ENCODE measurements at places on chromosomes 6 and 20.

GRCh38 chr6:158353883-158354877 is 41.9 kb downstream of the TULP4 start:
- no peak overlapping the region for H3K4me3 ChIP-seq
- DNase-seq, result no peak
- peaks cover 9% of the 10 kb centered on the region for H3K36me3 ChIP-seq
- H3K27ac ChIP-seq, result no peak overlapping the region
- H3K27me3 ChIP-seq, result no peaks in the 10 kb centered on the region

DNA sequence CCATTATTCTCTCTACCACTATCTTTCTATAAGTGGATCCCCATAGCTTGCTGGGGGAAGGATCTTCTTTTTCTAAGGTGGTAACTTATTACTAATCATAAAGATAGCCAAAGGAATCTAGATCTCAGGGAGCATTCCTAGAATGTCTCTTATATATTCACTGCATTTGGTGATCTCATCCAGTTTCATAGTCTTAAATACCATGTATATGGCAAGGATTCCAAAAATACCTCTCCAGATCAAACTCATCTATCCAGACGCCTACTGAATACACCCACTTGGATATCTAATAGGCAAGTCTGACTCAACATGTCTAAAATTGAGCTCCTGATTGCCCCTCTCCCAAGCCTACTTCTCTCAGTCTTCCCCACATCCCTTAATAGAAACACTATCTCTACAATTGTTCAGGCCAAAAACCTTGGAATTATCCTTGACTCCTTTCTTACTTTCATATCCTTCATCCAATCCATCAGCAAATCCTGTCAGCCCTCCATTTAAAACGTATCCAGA is 264.4 kb downstream of the HACE1 start:
- DNase-seq, result no peak
- no peak overlapping the region for H3K27ac ChIP-seq
- H3K27me3 ChIP-seq, result peaks cover 20% of the 10 kb centered on the region
- no peaks in the 10 kb centered on the region for H3K36me3 ChIP-seq
- H3K4me1 ChIP-seq, result no peaks in the 10 kb centered on the region

DNA sequence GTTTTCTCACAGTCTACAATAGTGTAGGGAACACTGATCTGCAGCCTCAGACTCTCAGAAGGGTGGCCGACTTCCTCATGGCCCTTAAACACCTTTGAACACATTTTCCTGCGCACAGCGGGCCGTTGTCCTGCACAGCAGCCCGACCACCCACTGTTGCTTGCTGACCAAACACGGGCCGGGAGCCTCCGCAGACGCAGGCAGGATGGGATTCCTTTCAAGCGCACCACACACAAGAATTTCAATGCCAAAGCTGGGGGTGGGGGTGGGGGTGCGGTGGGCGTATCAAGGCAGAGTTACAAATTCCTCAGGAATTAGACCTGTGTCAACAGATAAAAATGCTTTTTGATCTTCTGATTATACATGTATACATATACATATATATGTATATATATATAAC is 74.5 kb downstream of the HUS1B start:
- peaks cover 33% of the 10 kb centered on the region for H3K4me1 ChIP-seq
- H3K36me3 ChIP-seq, result peaks cover 5% of the 10 kb centered on the region
- H3K27me3 ChIP-seq, result no peaks in the 10 kb centered on the region
- no peak overlapping the region for H3K4me3 ChIP-seq
- peak overlapping the region; percentile 38 for H3K27ac ChIP-seq
- no peak for DNase-seq

DNA sequence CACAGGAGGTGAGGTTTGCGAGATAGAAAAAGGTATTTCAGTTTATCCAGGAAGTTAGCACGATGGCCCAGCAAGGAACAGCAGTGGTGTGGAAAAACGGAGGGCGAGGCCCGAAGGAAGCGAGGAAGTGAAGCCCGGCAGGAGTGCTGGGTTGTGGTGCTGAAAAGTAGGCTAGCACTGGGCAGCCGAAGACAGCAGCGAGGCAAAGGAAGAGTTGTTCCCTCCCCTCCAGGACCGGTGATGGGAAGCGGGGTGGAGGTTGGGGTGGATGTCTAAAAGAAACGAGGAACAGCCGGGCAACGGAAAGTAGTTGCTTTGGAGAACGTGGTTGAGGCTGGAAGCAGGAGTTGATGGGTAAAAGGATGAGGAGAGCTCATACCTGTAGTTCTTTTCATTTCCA is 1.4 kb downstream of the METTL24 start:
- H3K36me3 ChIP-seq, result no peaks in the 10 kb centered on the region
- peaks cover 14% of the 10 kb centered on the region for H3K4me1 ChIP-seq
- DNase-seq, result no peak

- peak overlapping the region; percentile 92 for H3K4me3 ChIP-seq
- H3K27me3 ChIP-seq, result no peaks in the 10 kb centered on the region
- H3K36me3 ChIP-seq, result peaks cover 88% of the 10 kb centered on the region
- DNase-seq, result no peak
- peaks cover 59% of the 10 kb centered on the region for H3K4me1 ChIP-seq
- H3K27ac ChIP-seq, result peak overlapping the region; percentile 100
These were observed 764 bp downstream of the BAG6 start for GRCh38 chr6:31651602-31652191.

DNA sequence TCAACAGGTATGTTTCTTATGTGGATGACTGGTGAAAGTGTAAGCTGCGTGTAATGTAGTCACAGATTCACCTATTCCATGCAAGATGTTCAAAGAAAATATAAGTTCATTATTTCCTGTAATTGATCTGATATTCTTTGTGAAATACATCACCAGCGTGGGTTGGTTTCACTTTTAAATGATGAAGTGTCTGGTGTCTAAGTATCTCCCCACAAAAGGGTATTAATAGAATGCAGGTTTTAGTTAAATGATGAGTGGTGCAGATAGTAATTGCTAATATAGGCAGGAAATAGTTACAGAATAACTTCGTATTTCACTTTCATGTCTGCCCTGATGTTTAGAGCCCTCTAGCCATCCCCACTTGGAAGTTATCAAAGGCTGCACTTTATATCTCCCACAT is 22.2 kb downstream of the PGBD1 start:
- peak overlapping the region; percentile 4 for H3K4me3 ChIP-seq
- peaks cover 7% of the 10 kb centered on the region for H3K27me3 ChIP-seq

GRCh38 chr20:57525328-57526086 is 567 bp upstream of the CTCFL start:
- H3K4me3 ChIP-seq, result no peak overlapping the region
- no peak overlapping the region for H3K27ac ChIP-seq
- H3K4me1 ChIP-seq, result peaks cover 11% of the 10 kb centered on the region
- DNase-seq, result no peak

DNA sequence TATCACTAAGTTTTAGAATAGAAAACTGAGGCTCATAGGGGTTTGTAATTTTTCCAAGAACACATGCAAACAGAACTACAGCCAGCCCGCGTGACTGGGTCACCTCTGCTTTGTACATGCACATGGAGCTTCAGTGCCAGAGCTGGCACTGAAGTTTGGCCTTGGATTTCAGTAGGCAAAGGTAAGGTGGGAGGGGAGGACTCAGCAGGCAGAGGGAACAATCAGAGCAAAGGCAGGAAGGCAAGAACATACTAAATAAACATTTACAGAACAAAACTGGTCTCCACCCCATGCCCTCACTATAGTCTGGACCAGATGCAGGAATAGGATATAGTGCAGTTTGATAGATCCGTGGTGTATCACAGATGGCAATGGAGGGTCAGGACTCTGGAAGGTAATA is 13.6 kb upstream of the ABRACL start:
- DNase-seq, result no peak
- H3K4me1 ChIP-seq, result no peaks in the 10 kb centered on the region
- no peak overlapping the region for H3K27ac ChIP-seq
- H3K4me3 ChIP-seq, result no peak overlapping the region
- no peaks in the 10 kb centered on the region for H3K27me3 ChIP-seq
- no peaks in the 10 kb centered on the region for H3K36me3 ChIP-seq

DNA sequence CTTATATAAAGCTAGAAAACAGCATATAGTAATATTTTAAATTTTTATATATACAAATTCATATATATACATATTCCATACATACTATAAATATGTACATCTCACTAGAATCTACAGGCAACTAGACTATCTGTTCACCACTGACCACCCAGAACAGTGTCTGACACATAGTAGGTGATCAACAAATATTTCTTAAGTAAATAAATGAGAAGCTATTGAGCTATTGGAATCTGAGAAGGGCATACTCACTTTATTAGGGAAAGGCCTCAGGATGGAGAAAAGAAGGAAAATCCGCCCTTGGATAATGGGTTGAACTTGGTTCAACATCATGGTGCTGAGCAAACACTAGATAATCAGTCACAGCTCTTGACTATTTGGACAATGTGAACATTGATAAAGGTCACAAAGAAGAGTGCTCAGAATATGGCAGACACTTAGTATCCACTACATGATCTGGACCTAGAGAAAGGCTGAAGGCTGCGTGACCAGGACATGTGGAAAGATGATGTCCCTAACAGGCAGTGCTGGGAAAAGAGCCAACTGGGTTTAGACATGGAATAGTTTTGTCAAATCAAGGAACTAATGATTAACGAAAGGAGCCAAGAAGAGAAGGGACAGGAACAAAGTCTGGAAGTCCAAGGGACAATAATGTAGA is 186.1 kb downstream of the TASP1 start:
- no peak overlapping the region for H3K4me3 ChIP-seq
- no peaks in the 10 kb centered on the region for H3K4me1 ChIP-seq
- no peak overlapping the region for H3K27ac ChIP-seq
- H3K36me3 ChIP-seq, result peaks cover 46% of the 10 kb centered on the region
- DNase-seq, result no peak
- H3K27me3 ChIP-seq, result no peaks in the 10 kb centered on the region

- no peak overlapping the region for H3K27ac ChIP-seq
- H3K36me3 ChIP-seq, result no peaks in the 10 kb centered on the region
- no peak for DNase-seq
- H3K27me3 ChIP-seq, result no peaks in the 10 kb centered on the region
- no peak overlapping the region for H3K4me3 ChIP-seq
These were observed 611.9 kb upstream of the MAP3K7 start for GRCh38 chr6:91198588-91199255.

DNA sequence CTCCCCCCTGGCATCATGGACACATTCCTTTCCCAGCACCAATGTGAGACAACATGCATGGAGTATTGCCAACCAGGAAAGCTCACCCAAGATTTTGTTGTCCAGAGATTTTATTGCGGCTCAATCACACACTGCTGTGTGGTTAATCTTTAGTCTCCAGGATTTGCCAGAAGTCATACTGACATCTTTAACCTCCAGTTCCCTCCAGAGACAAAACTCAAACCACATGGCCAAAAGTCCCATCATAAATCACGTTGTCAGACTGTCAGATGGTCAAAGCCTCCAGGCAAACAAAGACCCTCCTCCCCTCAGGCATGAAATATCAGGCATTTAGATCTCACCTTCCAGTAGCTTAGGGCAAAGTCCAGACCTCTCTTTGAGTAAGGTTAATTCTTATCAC is 97.3 kb upstream of the OPRM1 start:
- no peak overlapping the region for H3K4me3 ChIP-seq
- DNase-seq, result no peak
- no peaks in the 10 kb centered on the region for H3K27me3 ChIP-seq
- H3K27ac ChIP-seq, result no peak overlapping the region
- H3K36me3 ChIP-seq, result no peaks in the 10 kb centered on the region

DNA sequence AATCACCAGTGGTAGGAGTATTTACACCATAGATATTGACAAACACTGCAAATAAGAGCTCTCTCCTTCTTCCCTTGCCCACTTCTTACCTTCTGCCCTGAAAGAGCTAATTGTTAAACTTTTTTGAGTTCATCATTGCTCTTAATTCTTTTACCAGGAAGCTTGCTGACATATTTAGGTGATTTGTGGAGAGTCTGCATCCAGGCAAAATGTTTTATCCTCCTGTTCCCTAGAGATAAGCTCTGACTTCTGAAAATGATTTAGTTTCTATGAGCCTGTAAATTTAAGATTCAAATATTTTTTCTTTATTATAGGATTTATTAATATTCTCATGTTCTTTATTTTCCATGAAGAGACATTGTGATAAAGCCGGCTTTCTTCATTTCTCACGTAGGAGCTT is 81.5 kb downstream of the ADGRB3 start:
- H3K4me1 ChIP-seq, result no peaks in the 10 kb centered on the region
- H3K36me3 ChIP-seq, result no peaks in the 10 kb centered on the region
- no peak overlapping the region for H3K27ac ChIP-seq
- no peak for DNase-seq
- H3K27me3 ChIP-seq, result no peaks in the 10 kb centered on the region
- no peak overlapping the region for H3K4me3 ChIP-seq

- H3K36me3 ChIP-seq, result no peaks in the 10 kb centered on the region
- no peak overlapping the region for H3K27ac ChIP-seq
- no peaks in the 10 kb centered on the region for H3K27me3 ChIP-seq
- H3K4me3 ChIP-seq, result no peak overlapping the region
- peaks cover 46% of the 10 kb centered on the region for H3K4me1 ChIP-seq
- no peak for DNase-seq
These were observed 111.0 kb upstream of the TMEM170B start for GRCh38 chr6:11426571-11426970.

- H3K4me1 ChIP-seq, result peaks cover 6% of the 10 kb centered on the region
- no peak overlapping the region for H3K27ac ChIP-seq
- DNase-seq, result no peak
These were observed 83.6 kb downstream of the MRPL14 start for GRCh38 chr6:44043479-44044153.

DNA sequence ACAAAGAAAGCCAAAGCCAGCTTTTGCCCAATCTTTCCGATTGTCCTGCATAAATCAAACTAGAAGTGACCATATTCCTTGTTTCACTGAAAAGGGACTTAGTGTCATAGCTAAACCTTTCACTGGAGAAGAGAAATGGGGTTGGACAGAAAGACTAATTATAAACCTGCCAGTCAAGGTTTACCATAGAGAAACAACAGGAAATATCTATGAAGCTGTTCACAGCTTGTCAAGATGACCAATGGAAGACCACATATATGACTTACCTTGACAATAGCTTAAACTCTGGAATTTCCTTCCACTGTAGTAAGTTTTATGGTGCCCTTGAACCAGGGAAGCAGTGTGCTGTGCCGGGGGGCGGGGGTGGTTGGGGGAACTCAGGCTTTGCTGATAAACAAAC is 107.7 kb upstream of the PHACTR1 start:
- no peaks in the 10 kb centered on the region for H3K36me3 ChIP-seq
- H3K27ac ChIP-seq, result no peak overlapping the region
- no peak for DNase-seq
- H3K27me3 ChIP-seq, result peaks cover 33% of the 10 kb centered on the region

GRCh38 chr6:34570066-34570833 is 14.1 kb upstream of the SPDEF start:
- H3K4me1 ChIP-seq, result no peaks in the 10 kb centered on the region
- no peak for DNase-seq
- H3K36me3 ChIP-seq, result no peaks in the 10 kb centered on the region
- peaks cover 17% of the 10 kb centered on the region for H3K27me3 ChIP-seq
- H3K27ac ChIP-seq, result no peak overlapping the region
- no peak overlapping the region for H3K4me3 ChIP-seq
